Suppressor macrophage treated with lipopolysaccharide for 1 hour (primary cell): ENCODE measurements at places on chromosomes 4 and X.

GRCh38 chr4:66219401-66219800, 549.1 kb upstream of the EPHA5 start:
- no peak for DNase-seq

- DNase-seq: no peak
Measured at GRCh38 chr4:35562861-35563260, 681.5 kb downstream of the ARAP2 start.

DNA sequence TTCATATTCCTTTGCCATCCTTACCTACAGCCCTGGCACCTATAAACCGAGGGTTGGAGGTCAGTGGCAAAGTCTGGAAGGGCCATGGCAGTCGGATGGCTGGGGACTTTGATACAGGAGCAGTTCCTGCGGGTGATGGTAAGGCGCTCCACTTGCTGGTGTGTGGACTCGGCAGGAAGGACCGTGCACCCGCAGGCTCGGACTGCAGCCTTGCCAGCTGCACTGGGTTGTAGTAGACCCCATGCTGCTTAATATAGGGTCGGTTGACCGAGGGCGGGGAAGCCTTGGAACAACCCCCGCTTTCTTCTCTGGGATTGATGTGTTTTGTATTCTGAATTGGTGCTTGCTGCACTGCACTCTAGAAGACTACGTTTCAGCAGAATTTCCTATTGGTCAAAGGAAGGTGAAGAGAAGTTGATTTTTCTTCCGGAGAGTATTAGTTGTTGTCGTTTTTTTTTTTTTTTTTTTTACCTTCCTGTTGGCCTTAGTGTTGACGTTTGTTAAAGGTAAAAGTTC, 638 bp downstream of the BLTP1 start:
- DNase-seq: peak; percentile 45

DNA sequence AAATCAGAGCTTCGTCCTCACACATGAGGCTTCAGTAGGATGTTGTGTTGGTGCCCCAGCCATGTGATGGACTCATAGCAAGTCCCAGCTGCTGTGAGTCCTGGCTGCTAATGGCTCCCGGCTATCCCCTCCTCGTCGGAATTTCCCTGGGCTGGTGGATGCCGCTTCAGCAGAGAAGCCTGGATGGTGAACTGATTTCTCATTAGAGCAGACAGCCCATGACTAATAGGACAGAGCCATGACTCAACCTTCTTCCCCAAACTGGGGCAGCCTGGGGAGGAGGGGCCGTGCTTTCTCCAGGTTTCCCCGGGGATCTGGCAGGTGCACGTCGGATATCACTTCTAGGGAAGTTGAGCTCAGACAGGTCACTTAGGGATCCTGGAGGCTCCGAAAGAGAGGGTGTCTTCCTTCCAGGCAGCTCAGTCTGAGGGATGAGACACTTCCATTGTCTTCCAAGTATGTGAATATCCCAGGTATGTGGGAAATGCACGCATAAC, 112.7 kb downstream of the ASMT start:
- peak; percentile 84 for DNase-seq

GRCh38 chr4:153039542-153040185, 103.5 kb downstream of the FHDC1 start:
- DNase-seq: no peak

DNA sequence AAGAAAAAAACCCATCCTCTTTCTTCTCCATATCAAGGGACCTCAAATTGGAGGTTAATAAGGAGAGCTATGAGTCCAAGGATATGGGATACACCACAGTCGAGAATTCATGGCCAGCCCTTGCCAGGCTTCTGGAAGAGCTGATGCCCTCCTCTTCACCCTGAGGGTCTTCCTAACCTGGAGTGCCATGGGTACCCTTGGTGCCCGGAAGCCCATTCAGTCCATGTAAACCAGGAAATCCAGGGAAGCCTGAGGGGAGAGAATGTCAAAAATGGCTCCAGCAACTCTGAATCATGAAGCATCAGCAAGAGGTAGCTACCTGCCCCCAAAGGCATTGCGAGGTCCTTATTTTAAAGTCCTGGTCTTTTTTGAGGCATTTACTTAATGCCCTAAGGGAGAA, 78.2 kb downstream of the ATG4A start:
- no peak for DNase-seq

DNA sequence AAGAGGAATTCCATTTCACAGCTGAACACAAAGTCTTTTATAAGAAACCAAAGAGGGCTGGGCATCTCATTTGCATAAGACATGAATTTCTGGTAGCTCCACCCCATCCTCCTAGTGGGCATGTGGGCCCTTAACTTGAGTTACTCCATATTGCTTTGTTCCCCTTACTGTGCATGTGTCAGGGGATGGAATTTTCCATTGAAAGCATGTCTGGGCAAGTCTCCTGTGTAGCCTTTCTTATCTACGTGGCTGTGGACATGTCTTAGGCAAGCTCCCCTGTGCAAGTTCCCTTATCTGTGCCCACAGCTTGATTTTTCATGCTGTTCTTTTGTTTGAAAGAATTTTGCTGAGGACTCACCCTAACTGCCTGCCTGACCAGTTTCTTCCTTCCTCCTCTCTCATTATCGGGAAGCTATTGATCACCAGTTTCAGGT, 123.5 kb upstream of the JADE1 start:
- DNase-seq: no peak

- DNase-seq: no peak
Measured at GRCh38 chr4:66575008-66575696, 904.9 kb upstream of the EPHA5 start.

DNA sequence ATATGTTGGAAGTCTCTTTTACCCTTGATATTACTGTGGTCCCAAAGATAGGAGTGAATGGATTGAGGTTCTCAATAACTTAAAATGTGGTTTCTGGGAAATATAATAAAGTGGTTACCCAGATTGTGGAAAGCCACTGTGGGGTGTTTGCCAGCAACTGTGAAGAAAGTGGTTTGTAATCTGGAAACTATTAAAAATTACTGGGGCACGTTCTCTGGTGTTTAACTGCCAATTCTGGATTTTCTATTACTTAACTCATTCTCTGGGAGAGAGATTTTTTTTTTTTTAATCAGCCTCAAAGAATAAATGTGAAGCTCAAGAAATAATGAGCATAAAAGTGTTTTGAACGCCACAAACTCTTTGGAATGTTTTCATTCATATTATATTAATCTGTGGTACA, 4.9 kb upstream of the CXCL6 start:
- no peak for DNase-seq

- no peak for DNase-seq
Measured at GRCh38 chr4:117577686-117578311, 456.5 kb upstream of the NDST3 start.
